ENCODE measurements at places on chromosomes 7 and 10.

DNA sequence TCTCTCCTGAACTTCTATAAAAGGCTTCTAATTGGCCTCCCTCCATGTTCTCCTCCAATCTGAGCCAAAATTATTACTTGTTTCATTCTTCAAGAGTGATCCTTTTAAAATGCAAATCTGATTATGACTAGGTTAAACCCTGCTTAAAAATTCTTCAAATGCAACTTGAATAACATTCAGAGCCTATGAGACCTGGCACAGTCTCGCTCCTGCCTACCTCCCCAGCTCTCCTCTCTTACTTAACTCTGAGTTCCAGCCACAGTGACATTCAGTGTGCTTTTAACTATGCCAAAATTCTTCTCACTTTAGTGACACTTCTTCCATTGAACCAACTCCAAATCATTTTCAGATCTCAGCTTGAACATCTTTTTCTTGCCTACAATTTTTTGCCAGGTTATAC is 68.8 kb downstream of the TMEM168 start:
- H3K27me3 ChIP-seq, result no peaks in the 10 kb centered on the region
- H3K36me3 ChIP-seq, result no peaks in the 10 kb centered on the region
- no peaks in the 10 kb centered on the region for H3K4me1 ChIP-seq
- no peak overlapping the region for H3K27ac ChIP-seq
- H3K4me3 ChIP-seq, result no peak overlapping the region
- DNase-seq, result no peak

- H3K4me1 ChIP-seq, result peaks cover 21% of the 10 kb centered on the region
- peak overlapping the region; percentile 57 for H3K27ac ChIP-seq
Observed at GRCh38 chr10:97574374-97575126, 2.0 kb downstream of the ANKRD2 start.

GRCh38 chr10:51188008-51188407 is 113.7 kb downstream of the PRKG1 start:
- H3K4me3 ChIP-seq, result no peak overlapping the region
- DNase-seq, result no peak
- H3K4me1 ChIP-seq, result peaks cover 6% of the 10 kb centered on the region
- no peaks in the 10 kb centered on the region for H3K27me3 ChIP-seq
- H3K36me3 ChIP-seq, result no peaks in the 10 kb centered on the region

- H3K36me3 ChIP-seq, result no peaks in the 10 kb centered on the region
- no peak overlapping the region for H3K4me3 ChIP-seq
- no peak for DNase-seq
- no peaks in the 10 kb centered on the region for H3K27me3 ChIP-seq
- no peaks in the 10 kb centered on the region for H3K4me1 ChIP-seq
Observed at GRCh38 chr7:135733603-135734342, 5.8 kb upstream of the SLC13A4 start.

DNA sequence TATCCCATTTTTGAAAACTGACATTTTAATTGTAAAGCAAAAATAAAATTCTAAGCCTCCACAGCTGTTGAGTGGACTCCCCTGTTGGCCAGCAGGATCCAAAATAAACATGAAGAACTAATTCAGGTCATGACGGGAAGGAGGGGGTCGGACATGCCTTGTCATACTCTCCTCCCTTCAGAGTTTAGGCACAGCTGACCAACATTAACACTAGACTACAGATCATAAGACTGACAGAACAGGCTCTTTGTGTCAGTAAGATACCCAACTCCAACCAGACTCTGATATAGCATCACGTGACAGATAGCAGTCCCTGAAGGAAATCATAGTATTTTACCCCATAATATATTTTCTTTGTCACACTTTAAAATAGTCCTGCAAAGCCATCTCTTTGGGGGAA is 20.9 kb upstream of the ZNF12 start:
- H3K4me3 ChIP-seq, result no peak overlapping the region
- H3K4me1 ChIP-seq, result peaks cover 5% of the 10 kb centered on the region
- H3K27ac ChIP-seq, result no peak overlapping the region
- no peaks in the 10 kb centered on the region for H3K36me3 ChIP-seq

DNA sequence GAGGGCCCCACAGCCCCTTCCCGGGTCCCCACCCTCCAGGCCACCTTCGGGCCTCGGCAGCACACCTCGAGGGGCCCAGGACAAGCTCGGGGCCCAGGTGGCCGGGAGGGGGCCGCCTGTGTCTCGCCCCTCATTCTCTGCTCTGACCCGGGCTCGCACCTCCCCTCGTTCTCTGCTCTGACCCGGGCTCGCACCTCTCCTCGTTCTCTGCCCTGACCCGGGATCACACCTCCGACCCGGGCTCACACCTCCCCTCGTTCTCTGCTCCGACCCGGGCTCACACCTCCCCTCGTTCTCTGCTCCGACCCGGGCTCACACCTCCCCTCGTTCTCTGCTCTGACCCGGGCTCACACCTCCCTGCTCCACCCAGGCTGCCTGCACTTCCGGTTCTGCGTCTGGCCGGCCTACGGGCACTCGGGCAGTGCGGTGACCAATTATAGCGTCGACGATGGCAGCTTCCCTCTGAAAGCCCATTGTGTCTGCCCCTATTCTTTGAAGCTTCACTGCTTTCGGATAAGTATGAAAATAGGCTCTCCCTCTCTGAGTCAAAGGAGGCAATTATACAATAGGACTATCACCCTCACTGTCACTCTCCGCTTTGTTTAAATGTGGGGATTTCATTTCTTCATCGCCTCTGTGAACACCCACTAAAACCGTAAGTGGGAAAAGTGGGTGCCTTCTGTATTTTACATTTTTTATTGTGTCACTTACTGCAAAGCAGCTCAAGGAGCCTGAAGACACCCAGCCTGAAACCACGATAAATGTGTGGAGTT is 457.4 kb downstream of the DNAJB6 start:
- H3K27me3 ChIP-seq, result no peaks in the 10 kb centered on the region
- no peak for DNase-seq
- H3K27ac ChIP-seq, result no peak overlapping the region
- H3K4me3 ChIP-seq, result no peak overlapping the region

- no peak overlapping the region for H3K4me3 ChIP-seq
- no peak for DNase-seq
- no peak overlapping the region for H3K27ac ChIP-seq
- no peaks in the 10 kb centered on the region for H3K27me3 ChIP-seq
Observed at GRCh38 chr7:158865462-158865922, 9.1 kb downstream of the DYNC2I1 start.

- no peaks in the 10 kb centered on the region for H3K27me3 ChIP-seq
- no peak overlapping the region for H3K27ac ChIP-seq
- H3K4me1 ChIP-seq, result peaks cover 9% of the 10 kb centered on the region
- no peak overlapping the region for H3K4me3 ChIP-seq
Observed at GRCh38 chr10:126909147-126909546, 3.9 kb downstream of the DOCK1 start.

- DNase-seq, result no peak
- H3K36me3 ChIP-seq, result no peaks in the 10 kb centered on the region
- no peak overlapping the region for H3K4me3 ChIP-seq
- no peak overlapping the region for H3K27ac ChIP-seq
- no peaks in the 10 kb centered on the region for H3K4me1 ChIP-seq
- H3K27me3 ChIP-seq, result no peaks in the 10 kb centered on the region
Observed at GRCh38 chr10:100468978-100469377, 6.2 kb downstream of the WNT8B start.
